Lower lobe of right lung (tissue), 2 donors: ENCODE measurements at places on chromosomes 5 and 9.

GRCh38 chr5:10645146-10645545 is 81.3 kb downstream of the ANKRD33B start:
- no peak overlapping the region for H3K4me3 ChIP-seq
- H3K27ac ChIP-seq, result no peak overlapping the region
- no peaks in the 10 kb centered on the region for H3K36me3 ChIP-seq
- H3K4me1 ChIP-seq, result no peaks in the 10 kb centered on the region
- DNase-seq, result no peak

DNA sequence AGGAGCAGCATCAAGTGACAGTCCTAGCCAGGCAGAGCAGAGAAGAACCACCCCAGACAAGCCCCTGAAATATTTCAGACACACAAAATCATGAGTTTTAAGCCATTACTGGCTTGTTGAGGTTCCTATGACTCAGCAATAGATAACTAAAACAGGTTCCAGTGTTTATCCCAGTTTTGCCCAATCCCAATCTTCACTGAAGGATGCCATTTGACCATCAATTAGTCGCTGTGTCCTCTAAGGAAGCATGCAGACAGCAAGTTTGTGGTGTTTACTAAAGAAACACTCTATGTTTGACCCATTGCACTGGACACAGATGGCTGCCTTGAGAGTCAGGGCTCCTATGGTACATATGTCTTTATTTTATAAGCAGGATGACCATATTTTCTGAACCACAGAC is 186.7 kb downstream of the SYK start:
- H3K4me3 ChIP-seq, result no peak overlapping the region
- H3K4me1 ChIP-seq, result no peaks in the 10 kb centered on the region
- no peaks in the 10 kb centered on the region for H3K27me3 ChIP-seq

DNA sequence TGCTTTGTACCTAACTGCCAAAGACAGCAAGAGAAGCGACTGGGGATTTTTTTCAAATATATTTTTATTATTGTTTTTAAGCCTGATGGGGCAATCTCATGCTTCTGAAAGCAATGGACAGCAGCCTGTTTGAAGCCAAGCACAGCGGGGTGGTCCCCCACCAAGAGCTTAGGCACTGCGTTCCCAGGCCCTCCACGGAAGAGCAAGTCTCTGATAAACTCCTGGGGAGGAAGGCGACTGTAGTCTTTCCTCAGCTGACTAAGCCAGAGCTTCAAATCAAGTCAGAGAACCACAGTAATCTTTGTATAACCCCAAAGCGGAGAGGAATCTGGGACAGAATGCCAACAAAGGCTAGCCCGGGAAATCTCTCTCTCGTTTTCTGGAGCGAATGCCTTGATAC is 54.4 kb downstream of the ARSB start:
- no peak overlapping the region for H3K27ac ChIP-seq
- H3K4me3 ChIP-seq, result no peak overlapping the region
- H3K36me3 ChIP-seq, result no peaks in the 10 kb centered on the region
- H3K27me3 ChIP-seq, result no peaks in the 10 kb centered on the region
- no peak for DNase-seq

DNA sequence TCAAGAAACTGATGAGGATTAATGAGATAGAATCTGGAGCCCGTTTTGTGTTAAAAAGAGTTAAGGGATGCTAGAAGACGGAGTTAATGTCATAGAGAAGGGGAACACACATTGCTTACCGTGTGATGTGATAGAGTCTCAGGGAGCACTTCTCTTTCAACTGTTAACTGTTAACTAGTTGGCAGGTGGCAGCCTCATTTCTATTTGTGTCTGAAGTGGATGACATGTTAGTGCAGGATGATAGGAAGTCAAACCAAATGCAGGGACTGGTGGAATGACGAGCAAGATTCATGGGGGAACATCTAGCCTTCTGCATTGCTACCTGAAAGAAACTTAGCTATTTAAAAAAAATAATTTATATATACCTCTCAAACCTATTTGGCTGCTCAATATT is 222.7 kb downstream of the MAST4 start:
- H3K4me1 ChIP-seq, result no peaks in the 10 kb centered on the region
- H3K27ac ChIP-seq, result no peak overlapping the region
- DNase-seq, result no peak
- H3K27me3 ChIP-seq, result no peaks in the 10 kb centered on the region

DNA sequence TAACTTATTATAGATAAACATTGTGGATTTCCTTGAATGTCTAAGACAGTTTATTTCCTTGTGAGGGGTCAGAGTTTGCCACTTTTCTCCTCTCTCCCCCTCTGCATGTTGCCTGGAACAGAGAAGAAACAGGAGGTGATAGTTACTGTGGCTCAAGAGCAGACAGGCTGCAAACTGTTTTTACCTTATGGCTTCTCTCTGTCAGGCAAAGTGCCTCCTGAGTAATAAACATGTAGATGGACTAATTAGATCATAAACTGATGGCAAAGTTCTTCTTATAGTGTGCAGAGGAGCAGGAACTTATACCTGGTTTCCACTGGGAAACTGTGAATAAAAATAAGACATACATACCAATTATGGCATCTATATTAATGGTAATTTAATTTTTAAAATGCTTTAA is 133.1 kb upstream of the CDH12 start:
- no peaks in the 10 kb centered on the region for H3K27me3 ChIP-seq
- H3K27ac ChIP-seq, result no peak overlapping the region
- no peak overlapping the region for H3K4me3 ChIP-seq
- no peaks in the 10 kb centered on the region for H3K36me3 ChIP-seq
- no peak for DNase-seq

GRCh38 chr5:152994033-152994680 is 496.3 kb upstream of the GRIA1 start:
- no peaks in the 10 kb centered on the region for H3K27me3 ChIP-seq
- no peak for DNase-seq
- no peaks in the 10 kb centered on the region for H3K36me3 ChIP-seq
- no peak overlapping the region for H3K4me3 ChIP-seq
- no peaks in the 10 kb centered on the region for H3K4me1 ChIP-seq
- H3K27ac ChIP-seq, result no peak overlapping the region

DNA sequence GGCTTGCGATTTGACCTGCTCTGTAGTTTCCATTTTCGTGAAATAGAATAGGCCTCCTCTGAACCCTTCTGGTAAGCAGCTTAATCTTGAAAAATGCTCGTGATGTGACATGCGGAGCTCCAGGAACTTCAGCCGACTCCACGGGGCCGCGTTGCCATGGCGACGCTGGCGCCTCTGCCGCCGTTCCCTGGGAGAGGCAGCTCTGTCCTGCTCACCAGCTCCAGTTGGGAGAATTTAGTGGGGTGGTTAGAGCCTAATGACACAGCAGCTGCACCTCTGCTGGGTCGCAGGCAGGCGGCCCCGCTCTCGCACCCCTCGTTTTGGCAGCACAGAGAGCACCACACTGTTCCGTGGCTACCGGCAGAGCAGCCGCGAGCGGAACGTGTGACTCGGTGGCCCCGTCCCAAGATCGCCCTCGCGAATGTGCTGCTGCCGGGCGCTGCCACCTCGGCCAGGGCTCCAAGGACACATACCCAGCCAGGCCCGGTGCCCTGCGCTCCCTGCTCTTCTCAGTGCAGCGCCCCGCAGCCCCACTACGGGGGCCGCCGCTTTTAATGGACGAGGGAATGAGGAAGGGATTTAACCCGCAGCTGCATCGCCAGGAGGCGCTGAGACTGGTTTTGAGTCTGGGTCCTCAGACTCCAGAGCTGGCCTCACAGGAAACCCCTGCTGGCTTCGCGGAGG is 131.2 kb upstream of the LMX1B start:
- peaks cover 50% of the 10 kb centered on the region for H3K36me3 ChIP-seq
- peak; percentile 38 for DNase-seq
- H3K27me3 ChIP-seq, result no peaks in the 10 kb centered on the region
- H3K4me1 ChIP-seq, result no peaks in the 10 kb centered on the region

DNA sequence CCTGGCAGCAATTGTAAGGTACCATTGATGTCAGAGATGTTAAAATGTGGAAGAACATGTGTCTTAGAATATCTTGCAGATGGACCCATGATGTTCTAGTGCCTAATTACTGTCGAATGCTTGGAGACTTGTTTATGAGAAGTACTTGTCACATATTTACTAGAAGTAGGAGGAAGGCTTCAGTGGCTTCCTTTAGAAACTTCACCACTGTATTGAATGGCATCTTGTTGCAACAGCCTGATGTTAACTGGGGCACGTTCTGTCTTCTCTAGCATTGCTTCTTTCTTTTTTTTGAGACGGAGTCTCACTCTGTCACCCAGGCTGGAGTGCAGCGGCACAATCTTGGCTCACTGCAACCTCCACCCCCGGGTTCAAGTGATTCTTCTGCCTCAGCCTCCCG is 16.5 kb downstream of the UGCG start:
- no peaks in the 10 kb centered on the region for H3K27me3 ChIP-seq
- no peak for DNase-seq
- peaks cover 65% of the 10 kb centered on the region for H3K4me1 ChIP-seq
- no peak overlapping the region for H3K4me3 ChIP-seq

- DNase-seq, result no peak
- no peaks in the 10 kb centered on the region for H3K4me1 ChIP-seq
- no peak overlapping the region for H3K4me3 ChIP-seq
- no peak overlapping the region for H3K27ac ChIP-seq
- H3K36me3 ChIP-seq, result no peaks in the 10 kb centered on the region
Measured at GRCh38 chr9:96242811-96243210, 59.2 kb downstream of the HSD17B3 start.

- H3K4me3 ChIP-seq, result no peak overlapping the region
- no peak for DNase-seq
- H3K27ac ChIP-seq, result no peak overlapping the region
- H3K4me1 ChIP-seq, result no peaks in the 10 kb centered on the region
Measured at GRCh38 chr5:100424787-100425186, 110.4 kb upstream of the FAM174A start.

- no peak for DNase-seq
- no peak overlapping the region for H3K27ac ChIP-seq
- H3K36me3 ChIP-seq, result no peaks in the 10 kb centered on the region
- no peaks in the 10 kb centered on the region for H3K27me3 ChIP-seq
- no peak overlapping the region for H3K4me3 ChIP-seq
Measured at GRCh38 chr5:143355710-143356109, 47.8 kb downstream of the NR3C1 start.

DNA sequence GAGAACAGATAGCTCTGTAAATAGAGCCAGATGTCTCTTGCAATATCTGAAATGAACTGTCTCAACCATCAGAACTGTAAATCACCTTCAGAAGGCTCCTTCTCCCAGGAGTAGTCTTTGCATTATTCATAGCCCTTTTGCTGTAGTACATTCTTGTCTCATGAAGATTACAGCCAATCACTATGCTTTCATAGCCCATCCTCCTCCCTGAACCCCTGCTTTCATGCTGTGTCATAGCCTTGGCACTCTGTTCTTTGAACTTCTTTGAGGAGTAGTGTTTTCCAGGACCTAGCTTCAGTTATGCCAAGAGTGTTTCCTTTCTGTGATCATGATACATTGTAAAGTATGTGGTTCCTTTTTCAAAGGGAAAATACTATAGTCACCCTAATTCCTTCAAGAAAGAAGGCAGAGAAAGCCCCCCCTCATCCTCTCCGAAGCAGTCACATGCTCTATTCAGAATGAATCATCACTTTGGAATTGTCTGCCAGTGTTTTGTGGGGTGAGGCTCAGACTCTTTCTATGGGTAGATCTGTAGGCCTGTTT is 61.1 kb downstream of the GRIA1 start:
- H3K4me3 ChIP-seq, result no peak overlapping the region
- no peak for DNase-seq
- H3K36me3 ChIP-seq, result no peaks in the 10 kb centered on the region

DNA sequence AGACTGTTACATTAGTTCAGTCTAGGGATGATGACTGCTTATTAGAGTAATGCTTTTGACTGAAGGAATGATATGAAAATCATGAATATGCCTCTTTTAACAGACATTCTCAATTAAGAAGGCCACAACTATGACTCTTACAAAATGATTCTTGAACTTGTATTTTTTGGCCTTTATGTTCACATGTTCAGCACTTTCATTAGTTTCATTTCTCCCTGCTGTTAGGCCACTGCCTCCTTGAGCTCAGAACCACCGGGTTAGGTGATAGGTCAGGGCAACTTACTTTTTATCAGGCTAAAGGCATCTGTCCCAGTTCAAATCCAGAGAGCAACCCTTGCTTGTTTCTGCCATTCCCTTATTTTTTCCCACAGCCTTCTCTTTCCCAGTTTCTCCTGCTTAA is 235.2 kb upstream of the ELL2 start:
- H3K4me3 ChIP-seq, result no peak overlapping the region
- H3K4me1 ChIP-seq, result peaks cover 8% of the 10 kb centered on the region
- peak overlapping the region; percentile 42 for H3K27ac ChIP-seq
- DNase-seq, result no peak

GRCh38 chr5:149221731-149222342 is 49.8 kb upstream of the AFAP1L1 start:
- DNase-seq, result no peak
- H3K27ac ChIP-seq, result no peak overlapping the region
- H3K36me3 ChIP-seq, result no peaks in the 10 kb centered on the region
- H3K27me3 ChIP-seq, result no peaks in the 10 kb centered on the region

GRCh38 chr9:28542928-28543327 is 969.6 kb upstream of the C9orf72 start:
- no peak overlapping the region for H3K4me3 ChIP-seq
- no peak for DNase-seq
- no peaks in the 10 kb centered on the region for H3K36me3 ChIP-seq
- no peak overlapping the region for H3K27ac ChIP-seq
- no peaks in the 10 kb centered on the region for H3K27me3 ChIP-seq
- no peaks in the 10 kb centered on the region for H3K4me1 ChIP-seq

DNA sequence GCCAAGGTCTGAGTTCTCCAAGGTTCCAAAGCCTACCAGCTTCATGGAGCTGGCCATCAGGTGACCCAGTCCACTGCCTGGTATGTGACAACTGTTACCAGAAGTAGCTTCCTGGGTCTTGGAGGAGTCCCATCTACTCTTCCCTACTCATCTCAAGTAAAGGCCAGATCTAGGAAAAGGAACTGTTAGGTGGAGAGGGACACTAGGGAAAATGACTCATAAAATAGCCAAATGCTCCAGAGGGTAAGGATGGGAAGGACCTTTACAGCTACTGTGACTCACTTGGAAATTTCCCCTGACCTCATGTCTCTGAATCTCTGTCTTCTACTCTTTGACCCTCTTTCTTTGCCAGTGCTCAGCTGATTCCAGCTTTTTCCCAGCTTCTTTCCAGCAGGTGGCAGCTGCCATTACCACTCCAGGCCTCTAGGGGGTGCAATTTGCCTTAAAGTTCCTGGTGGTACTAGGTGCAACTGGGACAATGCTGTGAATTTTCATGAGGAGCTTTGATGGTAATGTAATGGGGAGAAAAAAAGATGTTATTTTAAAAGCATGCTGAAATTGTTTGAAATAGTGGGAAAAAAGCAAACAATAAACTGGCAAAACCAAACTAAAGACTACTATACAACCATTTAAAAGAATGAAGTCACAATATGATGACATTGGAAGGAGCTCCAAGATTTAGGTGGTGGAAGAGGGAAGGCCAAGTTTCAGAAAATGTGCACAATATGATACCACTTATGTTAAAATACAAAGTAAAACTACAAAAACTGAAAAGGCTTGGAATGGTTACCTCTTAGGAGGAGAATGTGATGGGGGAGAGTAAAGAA is 27.1 kb upstream of the MYORG start:
- H3K27ac ChIP-seq, result no peak overlapping the region
- H3K4me1 ChIP-seq, result no peaks in the 10 kb centered on the region
- H3K4me3 ChIP-seq, result no peak overlapping the region
- peaks cover 61% of the 10 kb centered on the region for H3K36me3 ChIP-seq
- H3K27me3 ChIP-seq, result no peaks in the 10 kb centered on the region
